ENCODE measurements at places on chromosomes 11 and 22.

- DNase-seq = no peak
These were observed 67.9 kb upstream of the OR4B1 start for GRCh38 chr11:48148749-48149148.

GRCh38 chr22:42072606-42073330, 1.3 kb upstream of the PHETA2 start:
- no peak for DNase-seq

GRCh38 chr11:107957109-107957588, 28.9 kb downstream of the RAB39A start:
- DNase-seq = no peak

- no peak for DNase-seq
These were observed 36.8 kb downstream of the KCNC1 start for GRCh38 chr11:17771415-17771814.

- DNase-seq = peak; percentile 88
These were observed 19.1 kb downstream of the OR8D1 start for GRCh38 chr11:124294687-124295086.

- peak; percentile 66 for DNase-seq
These were observed 5.3 kb upstream of the OR52M1 start for GRCh38 chr11:4539603-4540219.

Measured in OCI-M1 (cell line).